Naive thymus-derived CD8-positive, alpha-beta T cell (primary cell): ENCODE measurements at places on chromosomes 4 and X.

- no peak for DNase-seq
- peaks cover 5% of the 10 kb centered on the region for H3K27me3 ChIP-seq
- no peaks in the 10 kb centered on the region for H3K36me3 ChIP-seq
- no peak overlapping the region for H3K4me3 ChIP-seq
Observed at GRCh38 chr4:79426989-79427388, 19.0 kb upstream of the GK2 start.

DNA sequence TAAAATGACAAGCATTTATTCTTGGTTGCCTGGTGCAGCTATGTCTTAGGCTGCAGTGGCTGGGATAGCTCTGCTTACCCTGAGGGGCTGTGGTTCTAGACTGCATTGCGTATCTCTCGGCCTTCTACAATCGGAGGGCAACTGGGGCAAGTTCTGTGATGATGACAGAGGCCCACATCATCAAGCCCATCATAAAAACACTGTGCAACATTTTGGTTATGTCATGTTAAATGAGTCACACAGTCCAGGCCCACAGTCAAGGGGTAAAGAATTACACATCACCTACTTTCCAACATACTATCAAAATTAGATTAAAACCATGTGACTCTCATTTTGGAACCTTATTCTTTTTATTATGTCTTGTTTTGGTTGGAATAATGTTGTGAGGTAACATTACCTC lies 120.2 kb upstream of the GUCY1A1 start:
- H3K27ac ChIP-seq, result no peak overlapping the region
- no peaks in the 10 kb centered on the region for H3K4me1 ChIP-seq
- no peaks in the 10 kb centered on the region for H3K36me3 ChIP-seq
- no peak overlapping the region for H3K4me3 ChIP-seq

DNA sequence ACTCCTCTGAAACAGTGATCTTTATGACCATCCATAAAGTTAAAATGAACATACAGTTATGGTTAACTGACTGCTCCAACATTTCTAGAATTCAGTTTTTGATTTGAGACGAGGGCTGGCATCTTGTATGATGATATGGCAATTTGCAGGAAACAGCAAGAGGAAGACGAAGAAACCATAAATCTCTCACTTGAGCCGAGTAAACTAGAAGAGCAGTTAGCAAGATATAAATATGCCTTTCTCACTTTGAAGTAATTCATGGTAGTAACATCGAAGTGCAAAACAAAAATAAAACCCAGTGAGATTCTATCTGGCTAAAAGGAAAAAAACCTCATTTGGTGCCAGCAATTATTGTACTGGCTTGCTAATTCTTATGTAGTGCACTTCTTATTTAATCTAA lies 139.0 kb upstream of the SPRY1 start:
- H3K27ac ChIP-seq, result no peak overlapping the region
- no peak for DNase-seq

DNA sequence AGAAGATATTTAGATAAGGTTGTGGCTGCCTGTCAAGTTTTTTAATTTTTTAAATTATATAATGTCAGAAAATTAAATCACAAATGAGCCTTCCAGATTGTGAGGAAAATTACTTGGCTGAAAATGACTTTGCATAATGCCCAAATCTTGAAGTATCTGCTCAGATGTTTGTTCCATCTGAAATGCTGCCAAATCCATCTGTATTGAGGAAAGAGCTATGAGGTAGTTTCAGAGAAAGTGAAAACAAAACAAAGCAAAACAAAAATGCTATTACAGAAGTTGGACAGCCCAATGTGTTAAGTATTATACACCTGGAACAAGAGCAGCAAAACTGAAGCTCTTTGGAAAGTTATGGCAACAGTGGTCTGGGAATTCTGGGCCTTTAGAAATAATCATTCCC lies 23.3 kb upstream of the GUCY1B1 start:
- H3K4me1 ChIP-seq, result no peaks in the 10 kb centered on the region
- H3K36me3 ChIP-seq, result no peaks in the 10 kb centered on the region
- no peak for DNase-seq

- H3K36me3 ChIP-seq, result peaks cover 77% of the 10 kb centered on the region
- H3K4me3 ChIP-seq, result no peak overlapping the region
- no peak for DNase-seq
- H3K27me3 ChIP-seq, result no peaks in the 10 kb centered on the region
- peaks cover 10% of the 10 kb centered on the region for H3K4me1 ChIP-seq
Observed at GRCh38 chr4:47873877-47874541, 36.1 kb upstream of the CORIN start.

DNA sequence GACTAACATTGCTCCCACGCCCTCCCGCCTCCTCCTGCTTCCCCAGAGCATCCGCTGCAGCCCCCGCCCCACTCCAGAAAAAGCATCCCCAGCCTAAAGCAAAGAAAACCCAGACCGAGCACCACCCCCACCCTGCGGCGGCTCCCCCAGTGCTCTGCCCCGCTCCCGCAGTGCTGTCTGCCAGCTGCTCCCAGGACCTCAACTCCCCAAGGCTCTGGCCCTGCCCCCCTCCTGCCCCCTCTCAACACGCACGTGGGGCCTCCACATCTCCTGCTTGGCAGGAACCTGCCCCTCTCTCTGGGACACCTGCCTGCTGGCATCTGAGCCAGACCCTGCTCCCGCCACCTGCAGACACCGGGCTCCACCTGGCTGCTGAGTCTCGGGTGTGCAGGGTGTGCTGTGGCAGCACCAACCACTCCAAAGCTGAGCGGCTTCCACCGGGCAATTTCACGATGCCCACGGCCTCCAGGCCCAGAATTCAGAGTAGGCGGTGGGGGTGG lies 79.4 kb downstream of the FAM53A start:
- H3K27me3 ChIP-seq, result peaks cover 10% of the 10 kb centered on the region
- H3K4me1 ChIP-seq, result peaks cover 3% of the 10 kb centered on the region

GRCh38 chrX:25204182-25204581 lies 188.4 kb upstream of the ARX start:
- no peak overlapping the region for H3K4me3 ChIP-seq
- H3K36me3 ChIP-seq, result no peaks in the 10 kb centered on the region
- no peak overlapping the region for H3K27ac ChIP-seq
- H3K4me1 ChIP-seq, result no peaks in the 10 kb centered on the region

- H3K4me3 ChIP-seq, result no peak overlapping the region
- H3K27me3 ChIP-seq, result no peaks in the 10 kb centered on the region
- peaks cover 11% of the 10 kb centered on the region for H3K36me3 ChIP-seq
- H3K27ac ChIP-seq, result no peak overlapping the region
- H3K4me1 ChIP-seq, result no peaks in the 10 kb centered on the region
Observed at GRCh38 chrX:63920875-63921274, 135.9 kb upstream of the ARHGEF9 start.

DNA sequence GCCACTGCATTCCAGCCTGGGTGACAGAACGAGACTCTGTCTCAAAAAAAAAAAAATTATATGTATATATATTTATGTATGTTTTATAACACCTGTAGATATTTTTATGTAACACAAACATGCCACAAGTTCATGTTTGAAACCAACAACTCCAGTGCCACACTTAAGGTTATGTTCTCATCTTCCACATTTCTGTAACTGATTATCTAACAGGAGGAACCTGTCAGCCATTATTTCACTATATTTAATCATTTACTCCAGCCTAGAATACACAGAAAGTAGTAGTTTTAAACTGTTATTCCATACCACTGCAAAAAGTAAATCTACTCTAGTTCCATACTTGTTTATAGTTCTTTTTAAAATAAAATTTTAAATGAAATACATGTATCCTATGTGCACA lies 32.3 kb downstream of the MCUB start:
- H3K4me1 ChIP-seq, result peaks cover 61% of the 10 kb centered on the region
- H3K27me3 ChIP-seq, result no peaks in the 10 kb centered on the region
- H3K36me3 ChIP-seq, result peaks cover 2% of the 10 kb centered on the region
- peak overlapping the region; percentile 80 for H3K27ac ChIP-seq

GRCh38 chrX:126655061-126655460 lies 102.4 kb upstream of the DCAF12L1 start:
- no peak overlapping the region for H3K4me3 ChIP-seq
- no peak for DNase-seq
- H3K27me3 ChIP-seq, result no peaks in the 10 kb centered on the region
- H3K36me3 ChIP-seq, result no peaks in the 10 kb centered on the region
- no peak overlapping the region for H3K27ac ChIP-seq

- DNase-seq, result no peak
- H3K4me1 ChIP-seq, result no peaks in the 10 kb centered on the region
- H3K27ac ChIP-seq, result no peak overlapping the region
- H3K4me3 ChIP-seq, result no peak overlapping the region
- H3K36me3 ChIP-seq, result no peaks in the 10 kb centered on the region
Observed at GRCh38 chr4:55107054-55107453, 18.3 kb downstream of the KDR start.

DNA sequence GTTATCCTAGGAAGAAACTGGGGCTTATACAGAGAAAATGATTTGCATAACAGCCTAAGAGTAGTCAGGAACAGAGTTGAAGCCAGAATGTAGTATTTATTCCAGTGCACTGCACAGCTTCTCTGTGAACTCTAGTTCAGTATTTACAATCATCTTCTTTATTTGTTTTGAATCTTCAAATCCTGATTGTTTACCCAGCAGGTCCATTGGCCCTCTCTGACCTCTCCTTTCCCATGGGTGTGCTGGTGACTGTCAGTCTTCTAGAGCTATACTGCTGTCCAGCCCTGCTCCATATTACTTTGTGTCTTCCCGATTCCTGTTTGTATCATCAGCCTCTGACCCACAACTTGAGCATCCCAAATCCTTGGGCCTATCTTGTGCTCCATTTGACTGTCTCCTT lies 301.9 kb upstream of the HS3ST1 start:
- DNase-seq, result no peak
- no peak overlapping the region for H3K27ac ChIP-seq
- H3K4me3 ChIP-seq, result no peak overlapping the region
- H3K36me3 ChIP-seq, result no peaks in the 10 kb centered on the region
- no peaks in the 10 kb centered on the region for H3K27me3 ChIP-seq

DNA sequence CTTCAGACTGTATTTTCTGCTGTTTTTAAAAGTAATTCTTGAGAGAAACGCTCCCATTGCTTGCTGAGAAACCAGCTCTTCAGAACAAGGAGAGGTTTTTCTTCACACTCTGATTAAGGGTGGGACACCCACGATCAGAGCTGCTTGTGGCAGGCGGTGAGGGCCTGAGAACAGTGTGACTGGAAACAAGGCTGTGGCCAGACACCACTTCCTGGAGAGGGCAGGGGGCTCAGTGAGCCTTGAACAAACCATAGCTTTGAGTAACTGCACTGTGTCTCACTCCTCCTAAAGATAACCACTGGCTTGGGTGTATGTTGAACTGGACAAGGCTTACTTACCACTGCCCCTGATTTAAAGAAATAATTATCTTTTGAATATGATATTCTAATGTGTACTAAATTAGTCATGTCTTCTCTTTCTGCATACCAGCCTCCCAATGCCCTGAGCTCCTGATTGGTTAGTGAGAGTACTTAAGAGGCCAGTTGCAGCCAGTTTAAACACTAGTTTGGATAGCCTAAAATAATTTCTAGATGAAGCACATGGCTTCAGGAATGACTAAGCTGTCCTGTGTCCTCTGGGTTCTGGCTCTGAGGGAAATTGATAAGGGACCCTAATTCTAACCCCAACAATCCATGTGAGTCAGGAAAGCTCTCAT lies 3.7 kb upstream of the GPR82 start:
- H3K27me3 ChIP-seq, result no peaks in the 10 kb centered on the region
- H3K27ac ChIP-seq, result peak overlapping the region; percentile 69
- peaks cover 49% of the 10 kb centered on the region for H3K4me1 ChIP-seq
- peak; percentile 13 for DNase-seq
- peaks cover 9% of the 10 kb centered on the region for H3K36me3 ChIP-seq

GRCh38 chrX:113980953-113981352 lies 602.9 kb upstream of the HTR2C start:
- H3K36me3 ChIP-seq, result no peaks in the 10 kb centered on the region
- DNase-seq, result no peak
- no peaks in the 10 kb centered on the region for H3K4me1 ChIP-seq
- no peaks in the 10 kb centered on the region for H3K27me3 ChIP-seq

- H3K27me3 ChIP-seq, result no peaks in the 10 kb centered on the region
- peaks cover 4% of the 10 kb centered on the region for H3K36me3 ChIP-seq
- no peak overlapping the region for H3K27ac ChIP-seq
- H3K4me1 ChIP-seq, result no peaks in the 10 kb centered on the region
Observed at GRCh38 chrX:9301836-9302235, 163.0 kb upstream of the TBL1X start.

DNA sequence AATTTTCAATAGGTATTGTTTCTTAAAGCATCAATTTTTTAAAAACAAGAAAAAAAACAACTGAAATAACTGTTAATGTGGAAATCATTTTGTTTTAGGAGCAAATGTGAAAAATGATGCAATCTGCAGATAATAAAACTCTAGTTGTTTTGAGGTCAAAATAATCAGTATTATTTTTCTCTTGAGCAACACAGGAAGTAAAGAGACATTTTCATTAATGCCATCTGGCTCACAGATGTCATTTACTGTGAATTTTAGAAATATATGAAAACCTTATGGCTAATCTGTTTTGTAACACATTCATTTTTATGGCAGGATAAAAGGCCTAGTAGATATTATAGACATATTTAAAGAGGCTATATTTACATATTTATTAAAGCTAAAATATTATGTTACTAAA lies 141.6 kb downstream of the PCDH18 start:
- H3K27me3 ChIP-seq, result no peaks in the 10 kb centered on the region
- H3K27ac ChIP-seq, result no peak overlapping the region
- no peaks in the 10 kb centered on the region for H3K4me1 ChIP-seq
- no peaks in the 10 kb centered on the region for H3K36me3 ChIP-seq
- DNase-seq, result no peak

DNA sequence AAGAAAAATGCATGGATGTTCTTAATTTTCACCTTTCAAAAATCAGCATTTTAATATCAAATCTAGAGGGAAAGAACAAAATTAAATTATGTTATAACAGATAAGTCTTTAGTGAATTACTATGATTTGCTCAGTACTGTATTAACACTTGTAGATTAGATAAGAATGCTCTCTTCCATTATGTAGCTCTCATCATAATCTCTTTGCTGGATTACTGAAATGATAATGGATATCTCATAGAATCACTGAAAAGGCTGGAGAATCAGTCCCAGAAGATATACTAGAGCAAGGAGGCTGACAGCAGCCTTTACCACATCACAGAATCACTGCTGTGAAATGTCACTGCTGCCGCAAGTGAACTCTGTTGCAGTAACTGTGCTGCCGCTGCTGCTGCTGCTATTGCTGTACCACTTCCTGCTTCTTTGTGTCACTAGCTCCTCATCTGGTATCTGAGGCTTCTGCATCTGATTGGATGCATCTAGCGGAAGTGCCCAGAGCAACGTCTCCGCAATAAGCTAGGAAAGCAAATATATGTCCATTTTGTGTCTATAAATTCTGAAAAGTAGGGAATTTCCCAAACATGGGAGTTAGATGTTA lies 738.2 kb downstream of the ADGRL3 start:
- no peaks in the 10 kb centered on the region for H3K4me1 ChIP-seq
- H3K36me3 ChIP-seq, result no peaks in the 10 kb centered on the region
- no peak for DNase-seq
- no peak overlapping the region for H3K4me3 ChIP-seq

DNA sequence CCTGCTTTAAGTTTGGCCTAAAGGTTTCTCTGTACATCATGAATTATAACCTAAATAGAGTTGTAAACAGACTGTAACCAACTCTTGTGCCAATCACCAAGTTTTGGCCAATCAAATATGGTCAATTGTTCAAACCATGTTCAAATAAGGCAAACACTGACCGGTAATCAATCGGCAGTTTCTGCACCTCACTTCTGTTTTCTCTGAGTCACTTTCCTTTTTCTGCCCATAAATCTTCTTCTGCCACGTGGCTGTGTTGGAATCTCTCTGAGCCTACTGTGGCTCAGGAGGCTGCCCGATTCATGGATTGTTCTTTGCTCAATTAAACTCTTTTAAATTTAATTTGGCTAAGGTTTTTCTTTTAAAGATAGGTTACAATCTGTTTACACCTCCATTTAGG lies 16.5 kb upstream of the ENPP6 start:
- H3K4me1 ChIP-seq, result peaks cover 27% of the 10 kb centered on the region
- H3K4me3 ChIP-seq, result no peak overlapping the region
- no peak overlapping the region for H3K27ac ChIP-seq
- no peak for DNase-seq
